ENCODE measurements at places on chromosomes 1 and 21. TPM values are rescaled to one million over a fixed set of nuclear protein-coding genes. Genes with fewer than 3 reads are reported as not detected.

The NBPF4 gene
- not detected for polyA plus RNA-seq

The PFDN2 gene
- 70.5 TPM for polyA plus RNA-seq

The TINAGL1 gene
- 54.1 TPM for polyA plus RNA-seq

The ATP8B2 gene
- 25.1 TPM for polyA plus RNA-seq

The MYOG gene
- not detected for polyA plus RNA-seq

The LRRC3 gene
- polyA plus RNA-seq = 4.1 TPM

The UBE2U gene
- polyA plus RNA-seq = not detected

The KIFAP3 gene
- polyA plus RNA-seq = 50.6 TPM

The RBP7 gene
- polyA plus RNA-seq = 22.3 TPM

The PDPN gene
- 14.8 TPM for polyA plus RNA-seq

The LCE1E gene
- not detected for polyA plus RNA-seq

The MTF2 gene
- 69.6 TPM for polyA plus RNA-seq

The UQCRHL gene
- 1.5 TPM for polyA plus RNA-seq

The AGMAT gene
- 33.3 TPM for polyA plus RNA-seq

The BRINP2 gene
- polyA plus RNA-seq = 0.22 TPM

The INSRR gene
- 2.6 TPM for polyA plus RNA-seq

The NCAM2 gene
- 6.4 TPM for polyA plus RNA-seq

The EVI5 gene
- 22.0 TPM for polyA plus RNA-seq

The PPM1J gene
- 1.7 TPM for polyA plus RNA-seq

The GDAP2 gene
- 19.5 TPM for polyA plus RNA-seq

The SAMSN1 gene
- 3.8 TPM for polyA plus RNA-seq

The MIXL1 gene
- 0.30 TPM for polyA plus RNA-seq

The SMIM1 gene
- polyA plus RNA-seq = 10.2 TPM

The KCNQ4 gene
- 1.6 TPM for polyA plus RNA-seq

The IGSF3 gene
- 27.0 TPM for polyA plus RNA-seq

The APOBEC4 gene
- not detected for polyA plus RNA-seq

The ZP4 gene
- not detected for polyA plus RNA-seq

The LRRC53 gene
- not detected for polyA plus RNA-seq

The NOS1AP gene
- polyA plus RNA-seq = 9.6 TPM

The NPR1 gene
- 73.8 TPM for polyA plus RNA-seq

The GPR3 gene
- 1.3 TPM for polyA plus RNA-seq

The GPA33 gene
- 1.0 TPM for polyA plus RNA-seq

The GJB3 gene
- 0.26 TPM for polyA plus RNA-seq

The NUF2 gene
- polyA plus RNA-seq = 35.9 TPM

The TTC24 gene
- 1.2 TPM for polyA plus RNA-seq

The PCP4 gene
- 13.7 TPM for polyA plus RNA-seq

The TRIM17 gene
- 12.3 TPM for polyA plus RNA-seq

The B3GALT5 gene
- 1.4 TPM for polyA plus RNA-seq

The ADGRL4 gene
- polyA plus RNA-seq = 22.9 TPM

The OPTC gene
- polyA plus RNA-seq = not detected

The PIGR gene
- polyA plus RNA-seq = 0.85 TPM

The DLGAP3 gene
- 1.4 TPM for polyA plus RNA-seq

The OR2M7 gene
- polyA plus RNA-seq = not detected

The GJA4 gene
- 12.5 TPM for polyA plus RNA-seq

The TMEM125 gene
- 19.0 TPM for polyA plus RNA-seq
